ENCODE measurements at places on chromosomes 5 and 9. TPM values are rescaled to one million over a fixed set of nuclear protein-coding genes. Genes with fewer than 3 reads are reported as not detected.

PFN3 gene
- total RNA-seq, result not detected

PRRX2 gene
- total RNA-seq, result not detected

HMCN2 gene
- under 0.01 TPM for total RNA-seq

GGTA1 gene
- total RNA-seq, result 0.18 TPM

HTR4 gene
- not detected for total RNA-seq

NIM1K gene
- total RNA-seq, result not detected

FCN2 gene
- total RNA-seq, result not detected

ATG10 gene
- total RNA-seq, result 5.3 TPM

KIF20A gene
- 24.5 TPM for total RNA-seq

STPG3 gene
- total RNA-seq, result not detected

TAF1L gene
- under 0.01 TPM for total RNA-seq

ENTREP1 gene
- 1.3 TPM for total RNA-seq

IL17B gene
- not detected for total RNA-seq

IFNB1 gene
- total RNA-seq, result not detected

ADAMTSL1 gene
- 21.6 TPM for total RNA-seq

FXN gene
- 2.5 TPM for total RNA-seq

NPR3 gene
- total RNA-seq, result 0.27 TPM

EPB41L4A gene
- 13.4 TPM for total RNA-seq

C9orf50 gene
- total RNA-seq, result 0.09 TPM

RASGRF2 gene
- 12.4 TPM for total RNA-seq

IFNA2 gene
- total RNA-seq, result not detected

FOXD1 gene
- 0.09 TPM for total RNA-seq

Data from endothelial cell of coronary artery (primary cell).